ENCODE measurements at places on chromosomes 4 and X. TPM values are rescaled to one million over a fixed set of nuclear protein-coding genes. Genes with fewer than 3 reads are reported as not detected.

GRCh38 chrX:17021851-17022604 is 75.6 kb downstream of the REPS2 start:
- H3K4me3 ChIP-seq: no peak overlapping the region
- H3K27ac ChIP-seq: no peak overlapping the region
- H3K36me3 ChIP-seq: no peaks in the 10 kb centered on the region
- H3K4me1 ChIP-seq: no peaks in the 10 kb centered on the region
- H3K27me3 ChIP-seq: no peaks in the 10 kb centered on the region

DNA sequence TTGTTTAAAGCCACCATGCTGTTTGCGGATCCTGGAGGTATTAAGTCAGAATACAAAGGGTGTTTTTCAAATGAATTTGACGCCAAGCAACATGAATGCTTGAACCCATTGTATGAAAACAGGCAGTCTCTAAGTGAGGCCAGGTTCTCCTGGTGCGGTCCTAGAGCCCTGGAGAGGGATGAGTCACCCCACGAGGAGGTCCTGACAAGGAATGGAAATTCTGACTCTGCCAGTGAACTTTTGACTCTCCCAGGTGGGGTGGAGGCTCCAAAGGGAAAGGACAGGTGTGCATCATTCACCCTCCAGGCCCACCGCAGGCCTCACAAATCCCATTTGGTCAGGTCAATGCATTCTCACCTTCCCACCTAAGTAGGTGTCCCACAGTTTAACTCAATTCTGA is 1.5 kb downstream of the TRIM2 start:
- peaks cover 9% of the 10 kb centered on the region for H3K4me1 ChIP-seq
- H3K36me3 ChIP-seq: no peaks in the 10 kb centered on the region
- DNase-seq: no peak
- peak overlapping the region; percentile 54 for H3K4me3 ChIP-seq
- H3K27me3 ChIP-seq: no peaks in the 10 kb centered on the region

GRCh38 chr4:99979872-99980271 is 29.8 kb upstream of the H2AZ1 start:
- no peak overlapping the region for H3K4me3 ChIP-seq
- no peak overlapping the region for H3K27ac ChIP-seq
- H3K4me1 ChIP-seq: no peaks in the 10 kb centered on the region
- no peaks in the 10 kb centered on the region for H3K36me3 ChIP-seq
- DNase-seq: no peak
- H3K27me3 ChIP-seq: no peaks in the 10 kb centered on the region

The VSIG1 gene
- 0.19 TPM for total RNA-seq

GRCh38 chr4:144872508-144873225 is 225.3 kb downstream of the ANAPC10 start:
- no peaks in the 10 kb centered on the region for H3K36me3 ChIP-seq
- H3K4me1 ChIP-seq: no peaks in the 10 kb centered on the region
- no peak overlapping the region for H3K4me3 ChIP-seq
- no peak overlapping the region for H3K27ac ChIP-seq
